NCI-H524 (cell line): ENCODE measurements at places on chromosomes 6 and 20.

DNA sequence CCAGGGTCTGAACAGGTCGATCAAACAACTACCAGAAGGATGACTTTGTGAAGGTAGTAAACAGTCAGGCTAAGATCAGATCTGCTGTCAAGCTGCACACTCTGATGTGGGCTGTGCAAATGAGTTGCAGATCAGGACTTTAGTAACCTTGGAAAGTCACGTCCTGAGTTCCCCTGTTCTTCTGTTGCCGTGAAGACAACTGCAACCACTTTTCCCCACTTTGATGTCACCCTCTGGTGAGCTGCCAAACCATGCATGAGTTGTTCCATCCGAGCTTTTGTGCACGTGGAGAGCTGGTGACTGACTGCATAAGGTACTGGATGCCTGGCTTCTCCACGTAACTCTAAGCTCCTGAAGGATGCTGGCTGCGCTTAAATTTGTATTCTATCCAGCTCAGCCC lies 111.0 kb downstream of the CD83 start:
- no peak for DNase-seq

DNA sequence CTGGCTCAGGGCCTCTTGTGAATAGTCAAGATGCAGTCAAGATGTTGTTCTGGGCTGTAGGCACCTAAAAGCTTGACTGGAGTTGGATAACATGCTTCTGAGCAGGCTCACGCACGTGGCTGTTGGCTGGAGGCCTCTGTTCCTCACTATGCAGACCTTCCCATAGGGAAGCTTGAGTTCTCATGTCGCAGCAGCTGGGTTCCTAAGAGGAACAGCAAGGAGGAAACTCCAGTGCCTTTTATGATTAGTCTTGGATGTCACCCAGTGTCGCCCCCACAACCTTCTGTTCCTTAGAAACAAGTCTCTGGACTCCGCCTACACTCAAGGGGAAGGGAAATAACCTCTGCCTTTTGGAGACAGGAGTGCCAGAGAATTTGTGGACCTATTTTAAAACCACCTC lies 210.7 kb downstream of the BCAS1 start:
- DNase-seq: peak; percentile 69

GRCh38 chr6:30769853-30770524 lies 25.6 kb upstream of the IER3 start:
- DNase-seq: no peak

- no peak for DNase-seq
Observed at GRCh38 chr6:146868671-146869209, 270.0 kb downstream of the ADGB start.

GRCh38 chr20:17679941-17680835 lies 1.9 kb downstream of the RRBP1 start:
- no peak for DNase-seq

GRCh38 chr6:89745096-89745495 lies 74.5 kb downstream of the MDN1 start:
- no peak for DNase-seq

DNA sequence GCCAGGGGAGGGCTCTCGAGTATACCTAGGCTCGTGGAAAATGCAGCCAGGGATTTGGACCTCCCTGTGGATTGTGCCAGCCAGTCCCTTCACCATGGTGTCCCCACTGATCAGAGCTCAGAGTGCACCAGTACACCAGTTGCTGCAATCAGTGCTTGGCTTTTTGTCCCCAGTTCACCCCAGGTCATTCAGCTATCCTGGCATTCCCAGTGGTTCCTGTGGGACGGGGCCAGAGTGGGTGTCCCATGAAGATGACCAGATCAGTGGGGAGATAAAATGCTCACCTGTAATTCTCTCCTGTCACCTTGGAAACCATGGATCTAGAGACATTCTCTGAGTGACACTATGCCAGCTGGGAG lies 23.8 kb downstream of the MAS1 start:
- no peak for DNase-seq

- DNase-seq: no peak
Observed at GRCh38 chr6:167094820-167095637, 27.9 kb upstream of the CCR6 start.

GRCh38 chr6:118659513-118660217 lies 8.3 kb upstream of the CEP85L start:
- DNase-seq: no peak

GRCh38 chr20:58169450-58169849 lies 59.0 kb downstream of the ANKRD60 start:
- no peak for DNase-seq

- DNase-seq: no peak
Observed at GRCh38 chr6:2514965-2515543, 235.7 kb downstream of the MYLK4 start.

DNA sequence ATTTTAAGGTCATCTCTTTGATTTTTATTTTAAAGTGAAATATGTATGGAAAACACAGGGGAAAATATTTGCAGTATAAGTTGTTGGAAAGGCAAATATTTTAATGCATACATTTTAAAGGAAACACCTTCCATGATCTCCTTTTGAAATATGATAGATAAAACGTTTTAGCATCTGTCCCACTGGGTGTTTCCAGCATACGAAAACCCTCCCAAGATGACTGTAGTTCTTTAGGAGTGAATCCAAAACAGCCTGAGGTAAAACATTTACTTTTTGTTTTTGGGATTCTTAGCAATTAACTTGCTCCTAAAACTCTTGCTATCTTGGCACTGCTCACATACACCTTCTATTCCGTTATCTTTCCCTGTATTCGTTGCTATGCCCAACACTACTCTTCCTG lies 210.0 kb downstream of the EPHA7 start:
- no peak for DNase-seq

DNA sequence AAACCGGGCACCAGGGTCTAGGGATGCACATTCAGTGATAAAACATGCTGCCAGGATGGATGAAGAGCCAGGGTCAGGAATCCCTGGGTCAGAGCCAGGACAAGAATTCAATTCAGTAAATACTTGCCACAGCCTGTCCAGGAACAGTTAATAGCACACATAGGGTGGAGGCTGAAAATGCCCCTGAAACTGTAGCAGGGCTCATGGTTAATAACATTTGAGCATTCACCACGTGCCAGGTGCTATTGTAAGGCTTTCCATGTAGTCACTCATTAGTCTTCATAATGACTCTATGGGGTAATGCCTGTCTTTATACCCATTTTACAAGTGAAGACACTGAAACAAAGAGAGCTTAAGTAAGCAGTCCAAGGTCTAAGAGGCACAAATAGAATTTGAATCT lies 296.3 kb downstream of the LRFN2 start:
- DNase-seq: no peak

GRCh38 chr20:41279546-41280225 lies 37.8 kb downstream of the ZHX3 start:
- DNase-seq: no peak

GRCh38 chr6:1885576-1886011 lies 275.9 kb downstream of the FOXC1 start:
- DNase-seq: no peak

GRCh38 chr6:40606526-40606925 lies 19.4 kb upstream of the LRFN2 start:
- no peak for DNase-seq
